ENCODE measurements at places on chromosomes 1 and 21.

DNA sequence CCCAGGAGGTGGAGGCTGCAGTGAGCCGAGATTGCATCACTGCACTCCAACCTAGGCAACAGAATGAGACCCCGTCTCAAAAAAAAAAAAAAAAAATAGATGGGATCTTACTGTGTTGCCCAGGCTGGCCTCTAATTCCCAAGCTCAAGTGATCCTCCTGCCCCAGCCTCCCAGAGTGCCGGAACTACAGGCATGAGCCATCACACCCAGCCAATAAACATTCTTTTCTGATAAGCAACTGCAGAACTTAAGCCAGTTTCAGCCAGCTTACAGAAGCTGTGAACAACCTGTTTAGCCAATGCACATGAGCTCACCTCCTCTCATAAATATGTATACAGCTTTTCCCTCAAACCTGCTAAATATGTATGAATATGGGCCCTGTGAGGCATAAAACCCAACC, 3.1 kb upstream of the MIIP start:
- no peak for DNase-seq

DNA sequence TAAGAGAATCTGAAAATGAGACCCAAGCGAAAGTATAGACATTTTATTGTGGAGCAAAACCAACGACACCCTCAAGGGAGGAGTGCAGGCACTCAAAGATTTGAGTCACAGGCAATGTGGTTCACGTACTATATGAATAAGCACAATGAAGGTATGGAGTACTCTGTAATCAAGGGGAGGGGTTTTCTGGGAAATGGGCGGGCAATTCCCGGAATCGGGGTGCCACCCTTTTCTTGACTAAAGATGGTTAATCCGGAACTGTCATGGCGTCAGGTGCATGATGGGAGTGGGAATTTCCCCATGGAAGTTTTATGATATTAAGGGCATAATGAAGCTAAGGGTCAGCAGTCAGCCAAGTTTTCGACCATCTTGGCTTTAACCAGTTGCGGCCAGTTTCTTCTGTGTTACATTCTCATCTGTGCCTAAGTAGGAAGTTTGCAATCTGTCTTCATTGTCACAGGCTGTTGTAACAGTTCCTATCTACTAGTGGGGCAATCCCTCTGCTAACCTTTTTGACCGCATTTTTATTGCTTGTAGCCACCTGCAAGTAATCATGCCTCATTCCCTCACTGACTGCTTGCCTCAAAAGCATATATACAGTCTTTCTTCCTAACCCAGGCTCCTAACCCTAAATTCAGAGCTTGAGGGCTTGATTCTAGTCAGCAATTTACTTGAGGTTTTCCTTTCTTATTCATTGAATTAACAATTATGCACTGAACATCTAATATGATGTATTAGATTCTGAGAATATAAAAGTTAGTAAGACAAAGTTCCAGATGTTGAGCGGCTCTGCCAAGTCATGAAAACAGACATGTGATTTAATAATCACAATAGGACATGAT, 775 bp upstream of the AIM2 start:
- no peak for DNase-seq

DNA sequence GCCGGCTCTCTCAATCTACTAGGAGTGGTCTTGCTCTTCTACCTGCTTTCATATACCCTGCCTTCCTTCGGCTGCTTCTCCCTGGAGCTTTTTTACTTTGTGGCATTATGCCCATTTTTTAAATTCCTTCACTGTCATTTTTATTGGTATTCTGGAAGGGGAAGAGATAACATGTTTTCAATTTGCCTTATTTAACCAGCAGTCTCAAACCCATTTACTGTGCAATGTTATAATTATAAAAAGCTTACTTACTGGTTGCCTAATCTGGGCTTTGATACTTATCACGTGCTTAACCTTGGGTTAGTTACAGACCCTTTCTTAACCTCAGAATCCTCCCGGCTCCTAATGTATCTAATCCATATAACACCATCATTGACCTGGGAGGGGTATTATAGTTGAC, 128.1 kb downstream of the SIPA1L2 start:
- DNase-seq: no peak

DNA sequence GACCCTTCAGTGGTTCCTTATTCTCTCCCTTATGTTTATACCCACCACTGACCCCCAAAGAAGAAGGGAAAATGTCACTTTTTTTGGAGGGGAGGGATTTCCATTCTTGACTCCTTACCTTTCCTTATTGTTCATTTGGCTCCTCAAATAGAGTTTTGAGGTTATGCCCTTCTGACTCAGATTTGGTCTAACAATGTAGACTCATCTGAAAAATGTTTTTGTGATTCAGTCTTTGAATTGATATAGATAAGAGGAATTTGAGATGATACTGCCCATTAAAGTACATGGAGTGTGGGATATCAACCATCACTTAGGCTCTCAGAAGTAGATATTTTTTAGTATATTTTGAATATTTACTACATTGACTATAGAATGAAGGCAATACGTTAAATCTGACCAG, 16.1 kb downstream of the USP1 start:
- DNase-seq: no peak

DNA sequence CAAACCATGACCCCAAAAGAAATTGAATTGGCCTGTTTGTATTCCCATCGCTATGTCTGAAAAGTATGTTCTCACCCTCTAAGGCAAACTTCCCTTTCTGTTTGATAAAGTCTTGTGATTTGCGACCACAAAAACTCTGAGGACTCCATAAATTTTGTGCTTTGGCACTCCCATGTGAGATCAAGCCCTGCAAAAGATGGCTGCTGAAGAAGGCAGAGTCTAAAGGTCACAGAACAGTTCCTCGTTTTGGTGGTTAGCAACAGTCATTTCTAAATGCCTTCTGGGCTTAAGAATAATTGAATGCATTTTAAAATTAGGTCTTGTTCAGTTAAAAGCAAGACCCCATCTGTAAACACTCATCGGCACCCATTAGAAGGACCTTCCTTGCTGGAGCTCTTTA, 441.6 kb downstream of the OMA1 start:
- no peak for DNase-seq

GRCh38 chr1:228013935-228014930, 7.4 kb downstream of the WNT3A start:
- DNase-seq: no peak

- DNase-seq: no peak
These were observed 120.2 kb upstream of the SLC45A1 start for GRCh38 chr1:8197493-8198282.

GRCh38 chr1:219708919-219709543, 96.1 kb upstream of the ZC3H11B start:
- no peak for DNase-seq

DNA sequence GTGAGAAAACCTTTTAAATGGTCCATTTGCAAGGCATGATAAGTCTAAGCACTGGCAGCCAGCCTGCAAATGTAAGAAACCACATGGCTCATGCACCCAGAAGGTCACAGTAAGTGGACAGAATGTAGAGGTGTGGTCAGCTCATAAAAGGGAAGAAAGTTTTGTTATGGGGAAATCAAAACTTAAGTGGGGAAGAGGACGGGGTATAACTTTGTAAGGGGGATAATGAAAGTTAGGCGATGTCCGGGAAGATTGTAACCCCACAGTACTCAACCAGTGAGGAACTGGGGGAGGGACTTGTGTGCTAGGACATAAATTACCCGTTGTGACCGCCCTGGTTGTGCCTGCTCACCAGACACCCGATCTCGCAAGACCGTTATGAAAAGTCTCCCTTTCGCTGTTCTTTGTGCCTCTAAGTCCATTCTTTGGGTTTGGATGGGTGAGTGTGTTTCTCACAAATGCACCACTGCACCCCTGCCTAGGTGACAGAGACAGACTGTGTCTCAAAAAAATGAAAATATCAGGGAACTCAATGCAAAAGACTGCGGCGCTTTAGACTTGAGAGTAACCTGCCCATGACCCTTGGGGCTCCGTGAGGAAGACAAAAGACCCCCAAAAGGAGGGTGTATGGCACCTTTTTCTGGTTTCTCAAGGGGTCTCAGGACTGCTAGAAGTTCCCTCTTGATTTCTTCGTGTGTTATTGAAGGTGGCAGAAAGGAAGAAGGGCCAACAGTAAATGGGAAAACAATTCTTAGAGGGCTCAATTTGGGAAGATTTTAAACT, 28.6 kb upstream of the ZNF496 start:
- DNase-seq: no peak

GRCh38 chr1:247114351-247115140, 10.4 kb upstream of the ZNF669 start:
- no peak for DNase-seq

DNA sequence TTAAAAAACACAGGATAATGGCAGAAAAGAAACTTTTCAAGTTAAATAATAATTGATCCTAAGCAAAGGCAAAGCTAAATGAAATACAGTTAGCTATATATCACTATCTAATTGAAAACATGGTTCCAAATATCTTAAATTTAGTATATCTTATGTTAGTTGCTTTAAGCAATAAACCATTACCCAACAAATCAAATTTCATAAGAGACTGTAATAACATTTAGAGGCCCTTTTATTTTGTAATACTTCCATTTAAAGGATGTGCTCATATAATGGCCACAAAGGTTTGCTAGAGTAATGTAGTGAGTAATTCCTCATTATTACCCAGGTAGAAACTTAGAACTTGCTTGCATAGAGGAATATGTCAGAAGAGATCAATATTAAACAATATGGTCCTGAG, 32.3 kb downstream of the RPL5 start:
- no peak for DNase-seq

DNA sequence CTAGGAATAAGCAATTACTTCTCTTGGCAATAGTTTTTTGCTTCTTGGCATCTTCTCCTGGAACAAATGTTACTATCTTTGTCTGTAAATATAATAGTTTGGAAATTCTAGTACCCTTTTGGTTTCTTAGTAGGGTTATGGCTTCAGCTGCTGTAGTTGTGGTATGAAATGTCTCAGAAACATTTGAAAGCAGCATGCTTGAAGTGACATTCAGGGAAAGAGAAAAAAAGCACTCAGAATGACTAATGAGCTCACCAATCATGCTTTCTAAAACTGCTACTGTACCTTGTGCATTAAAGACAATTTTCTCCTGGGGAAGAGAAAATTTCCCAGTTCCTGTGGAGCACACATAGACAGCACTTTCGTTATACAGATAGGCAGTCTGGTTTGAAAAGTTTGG, 21.0 kb downstream of the NUP133 start:
- no peak for DNase-seq

DNA sequence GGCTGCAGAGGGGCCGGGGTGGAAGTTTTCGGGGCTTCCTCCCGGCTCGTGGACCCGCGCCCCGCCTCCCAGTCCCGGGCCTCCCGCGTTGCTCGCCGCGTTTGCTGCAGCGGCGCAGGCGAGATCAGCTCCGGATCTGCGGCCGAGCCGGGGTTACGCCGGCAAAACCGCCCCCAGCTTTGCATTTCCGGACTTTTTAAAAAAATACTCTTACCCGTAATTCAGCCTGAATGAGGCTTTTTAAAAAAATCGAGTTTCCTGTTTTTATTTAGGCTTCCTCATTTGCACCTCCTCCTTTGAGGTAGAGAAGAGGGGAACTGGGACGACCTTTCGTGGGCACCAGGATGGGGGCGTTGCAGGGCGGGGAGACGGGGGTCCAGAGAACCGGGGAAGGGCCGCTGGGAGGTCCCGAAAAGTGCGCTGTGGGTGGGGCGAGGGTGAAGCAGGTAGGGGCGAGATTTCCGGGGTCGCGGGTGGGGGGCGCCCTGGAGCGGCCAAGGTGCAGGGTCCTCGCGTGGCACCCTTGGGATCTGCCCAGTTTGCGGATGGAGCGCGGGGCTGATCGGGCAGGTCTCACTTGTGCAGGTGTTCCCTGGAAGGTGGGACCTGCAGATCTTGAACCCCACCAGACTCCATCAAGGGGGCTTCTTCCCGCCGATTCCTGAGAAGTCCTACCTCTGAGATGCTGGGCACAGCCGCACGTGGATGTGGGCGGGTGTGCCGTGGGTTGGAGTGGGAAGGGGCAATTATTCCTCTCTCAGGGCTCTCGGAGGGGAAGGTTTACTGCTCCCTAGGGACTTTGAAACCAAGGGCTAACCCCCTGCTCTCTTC, 1.1 kb downstream of the PIK3CD start:
- no peak for DNase-seq

- DNase-seq: no peak
These were observed 39.8 kb upstream of the RAB4A start for GRCh38 chr1:229230893-229231753.

DNA sequence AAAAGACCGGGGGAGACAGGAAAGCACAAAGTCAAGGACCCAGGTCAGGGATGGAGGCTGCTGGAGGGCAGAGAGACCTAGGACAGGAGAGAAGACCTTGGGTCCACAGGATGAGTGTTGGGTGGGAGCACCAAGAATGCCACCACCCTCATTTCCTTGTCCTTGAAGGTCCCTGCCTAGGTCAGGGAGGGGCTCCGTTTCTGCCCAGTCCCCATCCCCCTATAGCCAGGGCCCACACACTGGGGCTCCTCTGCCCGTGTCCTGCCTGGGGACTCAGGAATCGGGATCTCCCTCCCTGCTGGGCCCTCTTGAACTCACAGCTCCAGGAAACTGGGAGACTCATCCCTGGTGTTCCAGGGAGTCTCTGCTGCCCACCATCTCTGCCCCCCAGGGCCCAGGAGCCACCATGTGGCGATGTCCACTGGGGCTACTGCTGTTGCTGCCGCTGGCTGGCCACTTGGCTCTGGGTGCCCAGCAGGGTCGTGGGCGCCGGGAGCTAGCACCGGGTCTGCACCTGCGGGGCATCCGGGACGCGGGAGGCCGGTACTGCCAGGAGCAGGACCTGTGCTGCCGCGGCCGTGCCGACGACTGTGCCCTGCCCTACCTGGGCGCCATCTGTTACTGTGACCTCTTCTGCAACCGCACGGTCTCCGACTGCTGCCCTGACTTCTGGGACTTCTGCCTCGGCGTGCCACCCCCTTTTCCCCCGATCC, 584 bp downstream of the TINAGL1 start:
- no peak for DNase-seq

DNA sequence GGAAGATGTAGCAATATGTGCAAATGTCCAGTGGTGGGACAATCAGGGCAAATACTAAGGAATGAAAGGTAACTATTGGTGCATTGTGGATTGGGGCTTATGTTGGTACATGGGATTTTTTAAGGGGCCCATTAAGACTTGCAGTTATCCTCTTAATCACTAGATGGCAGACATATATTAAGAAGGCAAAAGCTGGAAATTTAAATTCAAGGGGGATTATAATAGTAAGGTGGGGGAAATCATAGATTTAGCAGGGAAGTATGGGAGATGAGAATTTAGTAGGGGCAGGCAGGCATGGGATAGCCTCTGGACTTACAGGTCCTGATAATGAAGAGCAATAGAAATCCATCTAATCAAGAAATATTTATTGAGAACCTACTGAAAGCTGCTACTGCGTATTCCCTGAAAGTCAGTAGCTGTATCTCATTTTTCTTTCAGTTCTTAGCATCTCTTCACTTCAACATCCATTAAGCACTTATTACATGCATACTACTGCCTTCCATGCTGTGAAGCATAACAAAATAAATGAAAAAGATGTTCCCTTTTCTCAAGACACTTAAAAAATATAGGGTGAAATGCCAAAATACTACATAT, 251.8 kb downstream of the CRB1 start:
- DNase-seq: no peak

- peak; percentile 21 for DNase-seq
These were observed 27.8 kb upstream of the RNF187 start for GRCh38 chr1:228459091-228459993.

DNA sequence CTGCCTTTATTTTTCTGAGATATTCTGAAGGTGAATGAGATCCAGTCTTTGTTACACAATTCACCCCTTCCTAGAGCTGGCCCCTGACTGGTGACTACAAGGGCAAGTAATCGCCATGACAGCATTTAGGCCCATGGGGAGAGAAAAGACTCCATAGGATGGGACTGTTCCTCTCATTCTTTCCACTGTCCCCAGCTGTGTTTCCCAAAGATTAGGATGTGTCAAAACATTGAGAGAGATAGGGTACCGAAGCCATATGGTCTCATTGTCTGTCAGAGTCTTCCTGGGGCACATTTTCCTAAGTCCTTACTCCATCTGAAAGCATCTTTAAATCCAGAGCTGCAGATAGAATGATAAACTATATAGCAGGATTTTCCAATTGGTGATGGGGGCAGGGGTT, 423.5 kb downstream of the OMA1 start:
- no peak for DNase-seq
